SHP77 (cell line): ENCODE measurements at places on chromosomes 3 and 15.

DNA sequence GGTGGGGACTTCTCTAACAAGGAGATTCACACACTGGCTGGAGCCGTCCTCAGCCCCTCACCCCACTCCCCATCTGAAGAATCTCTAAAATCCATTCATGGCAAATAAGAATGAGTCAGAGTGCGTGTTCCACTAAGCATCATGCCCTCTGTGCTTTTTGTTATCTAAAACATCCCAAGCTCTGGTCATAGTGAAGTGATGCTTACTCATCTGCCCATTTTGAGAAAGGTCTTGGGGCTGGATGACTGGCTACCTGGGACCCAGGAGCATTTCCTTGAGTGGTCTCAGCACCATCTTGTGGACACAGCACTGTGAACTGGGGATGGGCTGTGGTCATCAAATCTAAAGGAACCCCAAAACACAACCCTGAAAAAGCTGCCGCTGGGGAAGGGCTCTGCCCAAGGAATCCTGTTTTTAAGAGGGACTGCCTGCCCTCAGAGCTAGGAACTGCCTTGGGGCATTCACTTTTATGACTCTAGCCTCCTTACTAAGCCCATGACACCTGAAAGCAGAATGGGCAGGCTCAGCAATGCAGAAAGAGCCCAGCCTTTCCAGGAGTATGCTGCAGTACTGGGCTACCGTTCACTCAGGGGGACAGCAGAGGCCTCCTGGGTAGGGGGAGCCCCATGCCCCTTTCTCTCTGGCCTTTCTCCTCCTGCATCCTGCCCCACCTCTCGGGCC, 53.5 kb downstream of the ZBTB38 start:
- no peak for DNase-seq

DNA sequence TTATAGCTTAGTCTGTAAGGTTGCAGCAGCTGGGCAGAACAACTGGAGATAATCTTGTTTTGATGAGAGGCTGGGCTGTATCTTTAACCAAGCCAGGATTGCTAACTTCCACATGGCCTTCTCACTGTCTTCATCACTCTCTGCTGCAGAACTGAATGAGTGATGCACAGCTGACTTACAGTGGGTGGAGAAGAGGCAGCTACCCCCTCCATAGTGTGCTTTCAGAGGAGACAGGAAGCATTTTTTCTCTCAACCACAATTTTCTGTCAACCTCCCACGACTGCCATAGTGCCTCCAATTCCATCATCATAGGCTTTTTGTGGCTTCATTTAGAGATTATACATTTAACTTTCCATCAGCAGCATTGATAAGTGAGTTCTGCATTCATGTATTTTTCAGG, 168.2 kb downstream of the CLSTN2 start:
- DNase-seq: no peak

DNA sequence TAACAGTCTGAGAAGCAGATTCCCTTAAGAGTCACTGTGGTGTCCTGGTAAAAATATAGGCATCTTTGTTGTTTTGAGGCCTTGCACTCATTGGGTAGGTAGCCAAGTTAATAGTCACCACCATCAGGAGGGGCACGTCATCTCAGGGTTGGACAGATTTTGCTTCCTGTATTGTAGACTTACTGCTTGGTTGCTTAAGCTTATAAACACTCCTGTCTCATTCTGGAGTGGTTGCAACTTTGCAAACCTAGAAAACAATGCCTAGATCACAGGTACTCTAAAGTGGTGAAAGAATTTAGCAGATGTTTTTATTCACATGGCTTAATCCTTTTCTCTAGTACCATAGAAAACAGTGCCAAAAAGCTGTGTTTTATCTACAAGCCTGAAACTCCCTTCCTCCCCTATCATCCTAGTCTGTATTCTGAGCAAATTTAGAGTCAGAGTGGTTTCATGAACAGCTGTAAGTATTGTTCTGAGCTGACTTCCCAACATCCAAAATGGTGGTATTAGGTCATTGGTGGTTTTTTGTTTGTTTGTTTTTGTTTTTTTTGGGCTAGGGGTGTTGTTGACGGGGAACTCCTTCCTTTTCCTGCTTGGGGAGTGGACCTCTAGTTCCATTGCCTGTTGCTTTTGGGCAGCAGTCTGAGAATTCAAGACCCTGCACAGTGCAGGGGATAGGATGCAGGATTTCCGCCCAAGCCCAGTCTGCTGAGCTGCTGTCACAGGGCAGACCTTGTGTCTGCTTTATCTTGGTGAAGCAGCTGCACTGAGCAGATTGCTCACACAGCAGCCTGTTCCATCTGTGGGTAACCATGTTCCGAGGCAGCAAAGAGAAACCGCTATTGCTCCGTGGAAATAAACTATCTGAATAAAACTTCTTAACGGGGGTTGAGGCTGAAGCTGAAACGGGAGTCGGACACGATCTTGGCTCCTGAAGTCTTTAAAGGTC, 202.0 kb downstream of the AKAP13 start:
- DNase-seq: no peak

DNA sequence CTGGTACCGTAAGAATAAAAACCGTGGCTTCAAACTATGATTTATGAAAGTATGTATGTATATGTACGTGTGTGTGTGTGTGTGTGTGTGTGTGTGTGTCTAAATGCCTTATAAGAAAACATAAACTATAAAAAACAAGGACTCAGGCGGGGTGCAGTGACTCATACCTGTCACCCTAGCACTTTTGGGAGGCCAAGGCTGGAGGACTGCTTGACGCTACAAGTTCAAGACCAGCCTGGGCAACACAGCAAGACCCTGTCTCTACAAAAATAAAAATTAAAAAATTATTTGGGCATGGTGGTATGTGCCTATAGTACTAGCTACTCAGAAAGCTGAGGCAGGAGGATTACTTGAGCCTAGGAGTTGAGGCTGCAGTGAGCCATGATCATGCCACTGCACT, 29.1 kb downstream of the CCPG1 start:
- no peak for DNase-seq
